ENCODE measurements at places on chromosomes 7 and 10.

GRCh38 chr10:3779158-3779741 is 5.8 kb downstream of the KLF6 start:
- H3K4me3 ChIP-seq = peak overlapping the region; percentile 94
- no peaks in the 10 kb centered on the region for H3K27me3 ChIP-seq
- H3K27ac ChIP-seq = peak overlapping the region; percentile 95

- H3K4me1 ChIP-seq = no peaks in the 10 kb centered on the region
- DNase-seq = no peak
- H3K27me3 ChIP-seq = no peaks in the 10 kb centered on the region
- H3K27ac ChIP-seq = no peak overlapping the region
- H3K4me3 ChIP-seq = no peak overlapping the region
Observed at GRCh38 chr7:30223896-30224295, 60.5 kb upstream of the ZNRF2 start.

DNA sequence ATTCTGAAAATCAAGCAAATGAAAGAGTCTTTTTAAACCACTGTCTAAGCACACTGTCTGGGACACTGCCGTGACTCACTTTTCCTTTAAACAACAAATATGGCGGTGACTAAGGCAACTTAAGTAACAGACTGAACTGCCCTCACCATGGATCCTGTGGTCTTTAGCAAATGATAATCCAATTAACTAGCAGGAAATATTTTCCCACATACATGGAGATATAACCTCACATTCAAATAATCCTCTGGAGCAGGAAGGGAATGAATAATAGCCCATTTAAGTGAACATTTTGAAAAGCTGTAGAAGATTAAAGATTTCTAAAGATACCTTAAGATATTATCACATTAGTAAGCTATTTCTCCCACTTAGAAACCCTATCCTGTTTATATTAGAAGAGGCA is 40.3 kb upstream of the LRRC17 start:
- no peak for DNase-seq
- no peaks in the 10 kb centered on the region for H3K36me3 ChIP-seq
- H3K4me1 ChIP-seq = no peaks in the 10 kb centered on the region
- H3K4me3 ChIP-seq = no peak overlapping the region
- H3K27ac ChIP-seq = no peak overlapping the region

GRCh38 chr10:122407375-122408125 is 33.0 kb downstream of the PLEKHA1 start:
- H3K27ac ChIP-seq = peak overlapping the region; percentile 10
- DNase-seq = no peak
- no peaks in the 10 kb centered on the region for H3K27me3 ChIP-seq
- no peak overlapping the region for H3K4me3 ChIP-seq

DNA sequence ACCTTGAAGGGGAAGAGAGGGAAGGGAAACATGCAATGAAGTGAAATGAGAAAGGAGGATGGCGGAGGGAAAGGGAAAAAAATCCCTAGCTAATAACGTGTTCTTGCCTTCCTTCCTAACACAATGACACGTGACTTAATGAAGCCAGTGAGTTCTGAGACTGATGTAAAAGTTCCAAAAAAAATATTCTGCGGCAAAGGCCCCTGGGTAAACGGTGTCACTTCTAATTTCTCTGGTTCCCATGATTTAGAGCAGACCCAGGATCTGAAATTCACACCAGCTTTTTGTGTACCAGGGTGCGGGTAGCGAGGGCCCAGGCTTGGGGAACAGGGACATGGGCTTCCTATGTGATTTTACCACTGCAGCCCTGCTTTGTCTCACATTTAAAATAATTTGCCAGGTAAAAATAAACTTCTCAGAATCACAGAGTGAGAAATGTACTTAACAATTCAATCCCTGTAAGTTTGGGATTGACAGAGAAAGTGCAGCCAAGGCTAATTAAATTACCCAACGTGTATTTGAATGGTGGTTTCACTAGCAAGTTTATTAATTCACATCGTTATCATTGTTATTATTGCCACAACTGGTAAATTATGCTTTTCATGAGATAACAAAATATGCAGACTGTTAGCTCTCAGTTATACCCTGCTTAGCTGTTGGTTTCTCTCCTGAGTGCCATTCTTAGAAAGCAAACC is 182.4 kb downstream of the SEM1 start:
- no peaks in the 10 kb centered on the region for H3K4me1 ChIP-seq
- no peaks in the 10 kb centered on the region for H3K36me3 ChIP-seq
- no peak for DNase-seq
- H3K27me3 ChIP-seq = no peaks in the 10 kb centered on the region

- no peaks in the 10 kb centered on the region for H3K4me1 ChIP-seq
- no peak overlapping the region for H3K27ac ChIP-seq
- no peak overlapping the region for H3K4me3 ChIP-seq
- DNase-seq = no peak
- no peaks in the 10 kb centered on the region for H3K27me3 ChIP-seq
Observed at GRCh38 chr10:132224343-132225072, 37.8 kb downstream of the DPYSL4 start.

GRCh38 chr10:124935946-124936345 is 6.0 kb upstream of the ZRANB1 start:
- no peaks in the 10 kb centered on the region for H3K36me3 ChIP-seq
- DNase-seq = no peak
- H3K27me3 ChIP-seq = no peaks in the 10 kb centered on the region
- H3K4me3 ChIP-seq = no peak overlapping the region

GRCh38 chr10:20970708-20971107 is 73.6 kb upstream of the NEBL start:
- H3K27me3 ChIP-seq = no peaks in the 10 kb centered on the region
- H3K4me1 ChIP-seq = no peaks in the 10 kb centered on the region
- no peak overlapping the region for H3K27ac ChIP-seq

GRCh38 chr7:106284714-106285050 is at the start of gene NAMPT:
Gene NAMPT (minus strand): TSS chr7:106284983. CDS start chr7:106284884, 99 bp downstream.
- H3K27ac ChIP-seq = peak within 1 kb of the TSS; percentile 87
- no peaks in the 10 kb centered on the region for H3K36me3 ChIP-seq
- DNase-seq = no peak
- peaks cover 15% of the 10 kb centered on the region for H3K4me1 ChIP-seq

GRCh38 chr10:6130848-6131470 is 42.1 kb downstream of the RBM17 start:
- no peaks in the 10 kb centered on the region for H3K27me3 ChIP-seq
- no peak for DNase-seq
- peaks cover 27% of the 10 kb centered on the region for H3K4me1 ChIP-seq

DNA sequence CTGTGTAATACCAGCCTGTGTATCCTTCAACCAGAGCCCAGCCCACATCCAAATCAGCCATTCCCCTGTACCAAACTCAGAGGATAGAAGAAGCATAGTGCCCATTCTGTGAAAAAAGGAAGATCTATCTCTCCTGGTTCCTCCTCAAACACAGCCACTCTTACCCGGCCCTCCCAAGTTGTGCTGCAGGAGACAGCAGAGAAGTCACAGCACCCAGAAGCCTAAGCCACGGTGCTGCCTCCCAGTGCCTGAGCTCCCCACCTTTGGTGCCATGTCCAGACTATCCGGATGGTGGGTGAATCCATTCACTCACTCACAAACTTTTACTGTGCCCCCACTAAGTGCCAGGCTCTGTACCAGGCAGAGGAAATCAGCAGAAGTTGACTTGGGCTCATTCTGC is 166.0 kb upstream of the ZMIZ1 start:
- H3K4me3 ChIP-seq = no peak overlapping the region
- H3K4me1 ChIP-seq = no peaks in the 10 kb centered on the region
- no peaks in the 10 kb centered on the region for H3K36me3 ChIP-seq
- DNase-seq = no peak
- H3K27me3 ChIP-seq = no peaks in the 10 kb centered on the region

DNA sequence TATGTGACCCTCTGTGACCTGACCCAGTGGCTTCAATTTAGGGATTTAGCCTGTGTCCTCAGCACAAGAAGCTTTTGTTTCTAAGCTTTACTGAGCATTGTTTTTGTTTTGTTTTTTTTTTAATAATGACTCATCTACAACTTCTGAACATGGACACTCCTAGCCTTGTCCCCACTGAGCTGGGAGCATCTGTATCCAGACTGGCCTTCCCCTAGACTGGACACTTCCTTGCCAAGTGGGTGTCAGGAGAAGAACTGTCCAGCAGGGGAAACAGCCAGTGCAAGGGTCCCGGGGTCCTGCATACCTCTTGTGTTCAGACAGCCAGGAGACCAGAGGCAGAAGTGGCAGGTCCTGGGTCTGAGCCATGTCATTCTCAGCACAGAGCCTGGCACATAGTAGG is 108.6 kb downstream of the TMEM130 start:
- H3K27ac ChIP-seq = no peak overlapping the region
- no peaks in the 10 kb centered on the region for H3K36me3 ChIP-seq
- no peaks in the 10 kb centered on the region for H3K4me1 ChIP-seq
- H3K4me3 ChIP-seq = no peak overlapping the region

GRCh38 chr7:11232462-11232861 is 258.8 kb downstream of the PHF14 start:
- H3K27me3 ChIP-seq = no peaks in the 10 kb centered on the region
- no peak overlapping the region for H3K4me3 ChIP-seq
- H3K36me3 ChIP-seq = no peaks in the 10 kb centered on the region
- H3K27ac ChIP-seq = no peak overlapping the region
- no peak for DNase-seq

DNA sequence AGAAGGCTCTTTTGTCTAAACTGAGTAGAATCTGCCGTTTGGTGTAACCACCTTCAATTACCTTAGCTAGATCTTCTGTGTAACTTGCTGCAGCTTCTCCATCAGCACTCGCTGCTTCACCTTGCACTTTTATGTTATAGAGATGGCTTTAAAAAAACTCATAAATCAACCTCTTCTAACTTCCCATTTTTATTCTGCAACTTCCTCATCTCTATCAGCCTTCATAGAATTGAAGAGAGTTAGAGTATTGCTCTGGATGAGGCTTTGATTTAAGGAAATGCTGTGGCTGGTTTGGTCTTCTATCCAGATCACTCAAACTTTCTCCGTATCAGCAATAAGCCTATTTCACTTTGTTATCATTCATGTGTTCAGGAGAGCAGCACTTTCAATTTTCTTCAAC is 1131.9 kb upstream of the CELF2 start:
- no peak overlapping the region for H3K27ac ChIP-seq
- H3K27me3 ChIP-seq = no peaks in the 10 kb centered on the region
- H3K4me3 ChIP-seq = no peak overlapping the region
- no peaks in the 10 kb centered on the region for H3K4me1 ChIP-seq
- DNase-seq = no peak
- H3K36me3 ChIP-seq = no peaks in the 10 kb centered on the region

DNA sequence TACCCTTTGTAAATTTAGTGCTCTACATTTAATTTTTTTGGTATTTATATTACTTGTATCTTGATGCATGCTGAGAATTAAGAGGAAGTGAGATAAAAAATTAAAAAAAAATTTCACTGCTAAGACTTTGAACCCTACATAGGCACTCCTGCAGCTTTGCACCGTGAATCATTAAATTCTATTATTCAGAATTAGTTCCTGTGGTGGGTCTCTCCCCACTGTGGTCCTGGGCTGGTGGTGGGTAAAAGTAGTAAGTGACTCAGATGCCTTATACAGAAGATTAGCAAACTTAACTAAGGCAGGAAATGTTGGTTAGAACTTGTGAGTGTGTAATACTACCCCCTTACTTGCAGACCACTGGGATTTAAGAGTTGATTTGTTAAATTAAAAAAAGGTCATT is 72.6 kb downstream of the AP3M1 start:
- no peak overlapping the region for H3K4me3 ChIP-seq
- H3K27me3 ChIP-seq = no peaks in the 10 kb centered on the region
- no peaks in the 10 kb centered on the region for H3K4me1 ChIP-seq
- no peak for DNase-seq

DNA sequence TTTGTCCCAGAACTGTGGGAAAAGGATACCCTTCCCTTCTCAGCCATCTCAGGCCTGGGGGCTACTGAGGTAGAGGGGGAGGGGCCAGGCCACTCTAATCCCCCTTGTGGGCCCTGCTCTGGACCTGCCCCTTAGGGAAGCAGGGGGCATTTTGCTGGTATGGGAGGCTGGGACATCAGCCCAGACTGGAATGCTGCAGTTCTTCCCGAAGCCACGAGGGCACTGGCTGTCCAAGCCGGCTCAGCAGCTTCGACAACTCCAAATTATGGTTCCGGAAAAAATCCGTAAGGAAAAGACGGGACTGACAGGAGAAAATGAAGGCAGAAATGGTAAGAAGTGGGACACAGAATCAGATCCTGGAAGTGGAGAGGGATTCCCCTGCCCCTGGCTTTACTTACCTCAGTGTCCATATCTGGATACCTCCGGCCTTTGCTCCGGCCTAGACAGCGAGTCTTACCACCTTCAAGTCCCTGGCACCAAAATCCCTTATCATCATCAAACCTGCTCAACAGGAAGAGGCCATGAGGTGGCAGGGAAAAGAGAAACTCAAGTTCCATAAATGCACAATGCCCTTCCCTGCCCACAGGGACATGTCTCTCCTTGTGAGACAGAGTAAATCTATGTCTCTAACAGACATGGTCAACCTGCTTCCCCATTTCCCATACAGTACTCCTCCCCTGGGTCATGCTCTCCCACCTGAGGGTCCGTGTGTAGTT is 9.0 kb downstream of the NDST2 start:
- DNase-seq = no peak
- peaks cover 67% of the 10 kb centered on the region for H3K36me3 ChIP-seq
- no peak overlapping the region for H3K27ac ChIP-seq
- no peaks in the 10 kb centered on the region for H3K4me1 ChIP-seq
- H3K4me3 ChIP-seq = no peak overlapping the region

DNA sequence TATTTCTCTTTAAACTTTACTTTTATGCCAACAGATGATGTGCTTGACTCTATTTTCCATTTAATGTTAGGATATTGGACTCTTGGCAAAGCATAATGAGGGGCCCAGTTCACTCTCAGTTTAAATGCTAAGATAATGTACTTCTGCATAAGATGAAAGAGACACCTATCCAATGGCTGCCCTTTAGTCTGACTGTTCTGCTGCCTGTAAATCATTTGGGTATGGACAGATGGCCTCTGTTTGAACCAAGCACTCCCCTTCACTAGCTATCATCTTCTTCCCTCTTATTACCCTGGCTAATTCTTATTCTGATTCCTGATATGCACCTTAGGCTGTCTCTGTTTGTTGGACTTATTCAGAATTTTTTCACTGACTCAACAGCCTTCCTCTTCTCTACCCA is 72.1 kb downstream of the SEM1 start:
- H3K27ac ChIP-seq = no peak overlapping the region
- H3K4me1 ChIP-seq = no peaks in the 10 kb centered on the region
- no peaks in the 10 kb centered on the region for H3K36me3 ChIP-seq
- no peak for DNase-seq
- no peak overlapping the region for H3K4me3 ChIP-seq

GRCh38 chr10:126595160-126595559 is 75.3 kb downstream of the C10orf90 start:
- no peaks in the 10 kb centered on the region for H3K36me3 ChIP-seq
- H3K4me1 ChIP-seq = no peaks in the 10 kb centered on the region
- no peak overlapping the region for H3K27ac ChIP-seq
- H3K4me3 ChIP-seq = no peak overlapping the region
- H3K27me3 ChIP-seq = no peaks in the 10 kb centered on the region
